ENCODE measurements at places on chromosomes 12 and 14.
A peak's percentile ranks its signal among the peaks of the same experiment; 100 is the strongest.

DNA sequence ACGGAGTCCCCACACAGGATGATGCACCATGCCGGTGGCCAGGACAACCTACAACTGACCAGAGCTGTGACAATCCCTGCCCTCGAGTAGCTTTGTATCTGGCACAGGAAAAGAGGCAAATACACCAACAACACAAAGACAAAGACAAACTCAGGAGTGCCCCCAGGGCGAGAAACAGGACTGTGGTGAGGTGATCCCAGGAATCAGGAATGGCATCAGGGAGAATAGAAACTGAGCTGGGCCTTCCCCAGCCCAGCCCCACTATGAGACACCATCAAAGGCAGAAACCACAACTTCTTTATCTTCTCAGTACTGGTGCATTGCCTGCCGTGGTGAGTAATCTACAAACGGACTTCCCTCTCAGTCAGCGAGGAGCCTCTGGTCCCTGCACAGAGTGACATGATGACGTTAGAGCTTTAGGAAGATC is 157.7 kb downstream of the TTC7B start:
- DNase-seq: no peak

- DNase-seq: no peak
Measured at GRCh38 chr14:91149462-91149861, 35.6 kb downstream of the DGLUCY start.

DNA sequence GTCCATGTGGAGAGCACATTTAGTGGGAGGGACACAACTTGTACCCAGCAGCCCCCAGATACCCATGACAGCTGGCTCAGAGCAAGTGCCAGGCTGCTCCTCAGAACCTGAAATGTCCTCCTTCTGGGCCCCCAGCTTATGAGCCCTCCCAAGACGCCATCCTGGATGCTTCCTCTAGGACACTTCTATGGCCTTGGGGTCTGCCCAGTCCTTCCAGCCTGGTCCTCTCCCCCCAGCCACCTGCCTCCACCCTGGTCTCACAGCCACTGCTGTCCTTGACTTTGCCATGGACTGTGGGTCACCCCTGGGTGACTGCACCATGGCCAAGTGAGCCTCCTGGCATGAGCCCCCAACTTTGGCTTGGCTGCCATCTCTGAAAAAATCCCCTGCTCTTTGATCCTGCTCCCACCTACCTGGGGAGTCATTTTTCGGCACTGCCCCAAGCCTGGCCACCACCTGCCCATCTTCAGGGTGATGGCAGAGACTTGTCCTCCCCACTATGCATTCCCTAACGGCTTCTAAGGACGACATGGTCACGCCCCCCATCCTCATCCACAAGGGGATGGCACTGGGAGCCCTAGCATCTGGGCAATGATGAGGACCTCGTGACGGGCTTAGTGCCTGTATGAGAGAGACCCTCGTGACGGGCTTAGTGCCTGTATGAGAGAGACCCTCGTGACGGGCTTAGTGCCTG is 323.7 kb downstream of the TMEM121 start:
- no peak for DNase-seq

DNA sequence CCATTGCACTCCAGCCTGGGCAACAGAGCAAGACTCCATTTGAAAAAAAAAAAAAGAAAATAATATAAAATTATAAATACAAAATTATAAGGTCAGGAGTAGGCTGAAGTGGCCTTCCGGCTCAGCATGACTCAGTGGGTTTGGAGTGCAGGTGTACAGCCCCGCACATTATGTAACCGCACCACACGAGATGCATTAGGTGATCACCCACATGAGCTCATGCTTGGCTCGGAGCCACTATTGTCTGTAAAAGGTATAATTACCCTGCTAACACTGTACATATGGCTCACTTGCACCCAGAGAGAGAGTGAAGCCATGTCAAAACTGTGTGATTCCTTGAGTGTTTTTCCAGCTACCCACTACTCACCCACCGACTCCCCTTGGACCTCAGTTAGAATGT is 557.0 kb downstream of the SLC6A15 start:
- DNase-seq: no peak

DNA sequence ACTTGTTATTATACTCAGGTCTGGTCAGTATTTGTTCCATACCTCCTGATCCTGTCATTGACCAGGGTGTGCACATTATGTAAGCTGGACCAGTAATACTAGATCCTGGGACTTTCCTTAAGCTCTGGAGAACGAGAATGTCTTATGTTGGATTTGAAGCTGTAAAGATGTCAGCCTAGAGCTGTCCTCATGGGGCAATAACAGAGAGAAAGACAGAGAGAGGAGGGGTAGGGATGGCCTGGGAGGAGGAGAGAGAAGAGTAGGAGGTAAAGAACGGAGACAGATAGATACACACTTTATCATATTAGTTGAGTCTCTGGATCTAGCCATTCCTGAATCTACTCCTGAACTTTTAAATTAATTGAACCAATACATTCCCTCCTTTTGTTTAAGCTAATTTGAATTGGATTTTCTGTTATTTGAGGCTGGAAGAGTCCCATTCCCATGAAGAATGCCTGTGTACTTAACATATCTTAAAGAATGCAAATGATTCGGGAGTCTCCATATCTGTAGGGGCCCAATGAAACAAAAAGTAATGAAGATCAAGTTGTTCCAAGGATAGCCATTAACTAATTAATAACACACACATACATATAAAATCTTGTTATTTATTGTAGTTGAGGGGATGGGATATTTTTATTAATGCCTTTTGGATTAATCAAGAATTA is 55.9 kb downstream of the PLEKHA5 start:
- no peak for DNase-seq

DNA sequence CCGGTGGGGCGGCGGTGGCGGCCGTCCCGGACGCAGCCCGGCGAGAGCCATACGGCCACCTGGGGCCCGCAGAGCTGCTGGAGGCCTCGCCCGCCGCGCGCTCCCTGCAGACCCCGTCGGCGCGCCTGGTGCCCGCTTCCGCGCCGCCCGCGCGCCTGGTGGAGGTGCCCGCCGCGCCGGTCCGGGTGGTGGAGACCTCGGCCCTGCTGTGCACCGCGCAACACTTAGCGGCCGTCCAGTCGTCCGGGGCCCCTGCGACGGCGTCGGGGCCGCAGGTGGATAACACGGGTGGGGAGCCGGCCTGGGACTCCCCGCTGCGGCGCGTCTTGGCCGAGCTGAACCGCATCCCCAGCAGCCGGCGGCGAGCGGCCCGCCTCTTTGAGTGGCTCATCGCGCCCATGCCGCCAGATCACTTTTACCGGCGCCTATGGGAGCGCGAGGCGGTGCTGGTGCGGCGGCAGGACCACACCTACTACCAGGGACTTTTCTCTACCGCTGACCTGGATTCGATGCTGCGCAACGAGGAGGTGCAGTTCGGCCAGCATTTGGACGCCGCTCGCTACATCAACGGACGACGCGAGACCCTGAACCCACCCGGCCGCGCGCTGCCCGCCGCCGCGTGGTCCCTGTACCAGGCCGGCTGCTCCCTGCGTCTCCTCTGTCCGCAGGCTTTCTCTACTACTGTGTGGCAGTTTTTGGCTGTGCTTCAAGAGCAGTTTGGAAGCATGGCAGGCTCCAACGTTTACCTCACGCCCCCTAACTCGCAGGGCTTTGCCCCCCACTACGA is 716 bp downstream of the RIOX1 start:
- peak; percentile 46 for DNase-seq

DNA sequence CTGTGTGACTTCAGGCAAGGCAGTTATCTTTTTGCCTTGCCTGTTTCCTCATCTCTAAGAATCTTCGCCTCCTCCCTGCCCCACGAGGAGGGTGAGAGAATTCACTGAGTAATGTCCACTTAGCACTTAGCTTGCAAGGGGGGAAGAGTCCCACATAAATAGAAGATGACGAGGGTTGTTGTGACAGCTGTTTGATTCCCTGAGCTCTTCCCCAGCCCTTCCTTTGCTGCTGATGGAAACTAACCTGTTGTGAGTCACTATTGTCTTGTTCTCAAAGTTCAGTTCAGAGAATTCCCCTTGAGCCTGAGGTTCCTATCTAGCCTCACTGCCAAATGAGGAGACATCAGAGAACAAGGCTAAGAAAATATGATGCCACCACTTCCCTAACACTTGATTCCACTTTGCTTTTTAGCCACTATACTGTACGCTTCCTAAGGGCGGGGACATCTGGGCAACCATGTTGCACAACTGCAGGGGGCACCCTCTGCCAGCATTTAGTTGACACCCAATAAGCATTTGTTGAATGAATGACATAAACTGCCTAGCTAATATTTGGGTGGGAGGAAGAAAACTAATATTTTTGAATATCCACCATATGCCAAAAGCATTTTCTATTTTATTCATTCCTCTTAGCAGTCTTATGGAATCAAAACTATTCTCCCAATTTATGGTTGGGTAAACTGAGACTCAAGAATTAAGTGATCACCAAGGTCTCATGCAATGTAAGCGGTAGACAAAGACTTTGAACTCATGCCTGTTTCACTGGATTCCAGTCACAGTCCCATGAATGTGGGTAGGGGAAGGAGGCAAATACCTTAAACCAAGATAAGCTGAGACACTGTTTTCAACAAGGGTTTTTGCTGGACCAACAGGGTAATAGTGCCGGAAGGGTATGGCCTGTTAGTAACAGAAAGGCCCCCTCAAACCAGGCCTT is 77.6 kb downstream of the ZFP36L1 start:
- no peak for DNase-seq

DNA sequence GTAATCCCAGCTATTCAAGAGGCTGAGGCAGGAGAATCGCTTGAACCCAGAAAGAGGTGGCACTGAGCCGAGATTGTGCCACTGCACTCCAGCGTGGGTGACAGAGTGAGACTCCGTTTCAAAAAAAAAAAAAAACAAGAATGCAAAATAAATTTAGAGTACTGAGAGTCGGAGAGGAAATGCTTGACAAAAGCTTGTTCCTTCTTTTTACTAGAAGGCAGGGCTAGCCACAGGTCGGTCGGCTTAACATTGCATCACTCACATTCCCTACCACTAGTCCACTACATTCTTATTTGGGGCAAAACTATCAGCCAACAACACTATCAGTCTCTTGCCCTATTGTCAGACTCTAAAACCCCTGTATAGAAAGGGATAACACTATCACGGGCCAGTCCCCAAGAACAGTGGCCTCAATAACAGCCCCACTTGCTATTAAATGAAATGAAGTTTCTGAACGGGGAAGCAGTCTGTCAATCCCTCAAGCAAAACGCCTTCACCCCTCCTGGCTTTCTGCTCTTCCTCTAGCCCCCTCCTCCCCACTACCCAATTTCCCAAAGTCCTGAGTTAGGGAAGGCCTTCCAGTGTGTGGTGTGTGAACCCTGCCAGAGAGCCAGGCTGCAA is 1.0 kb downstream of the RNF41 start:
- DNase-seq: no peak

- DNase-seq: no peak
Measured at GRCh38 chr14:56268039-56268438, 149.8 kb downstream of the PELI2 start.

DNA sequence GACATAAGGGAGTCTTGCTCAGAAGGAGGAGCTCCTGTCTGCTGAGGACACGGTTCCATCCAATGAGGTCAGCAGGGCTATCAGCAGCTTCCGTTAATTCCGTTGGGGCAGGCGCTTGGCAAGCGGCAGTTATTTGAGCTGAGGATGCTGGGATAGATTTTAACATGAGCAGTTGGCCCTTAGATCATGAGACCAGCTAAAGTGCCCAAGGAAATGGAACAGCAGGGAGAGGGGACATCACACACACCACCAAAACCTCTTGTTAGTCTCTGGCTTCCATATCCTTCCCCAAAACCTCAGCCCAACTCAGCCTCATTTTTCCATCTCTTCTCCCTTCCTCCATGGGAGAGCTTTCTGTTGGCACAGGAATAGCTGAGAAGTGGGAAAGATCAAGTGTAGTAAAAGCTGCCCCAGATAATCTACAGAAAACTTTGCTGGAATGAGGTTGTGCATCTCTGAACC is 138.7 kb upstream of the PZP start:
- no peak for DNase-seq

- no peak for DNase-seq
Measured at GRCh38 chr14:82366803-82367202, 833.1 kb upstream of the SEL1L start.

DNA sequence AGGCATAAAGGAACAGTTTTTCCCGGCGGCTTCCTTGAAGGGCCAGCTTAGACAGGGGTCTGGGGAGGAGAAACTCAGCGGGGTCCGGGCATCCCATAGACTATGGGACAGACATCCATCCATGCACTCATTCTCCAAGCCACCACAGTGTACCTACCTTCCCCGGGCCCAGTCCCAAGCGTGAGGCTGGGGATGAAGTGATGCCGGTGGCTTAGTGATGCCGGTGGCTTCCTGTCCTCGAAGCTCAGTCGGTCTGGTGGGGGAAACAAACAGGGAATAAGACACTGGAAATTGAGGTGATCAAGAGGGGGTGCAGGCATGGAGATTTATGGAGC is 421 bp downstream of the RTL1 start:
- DNase-seq: no peak

GRCh38 chr12:89263900-89264299 is 88.4 kb downstream of the DUSP6 start:
- no peak for DNase-seq

DNA sequence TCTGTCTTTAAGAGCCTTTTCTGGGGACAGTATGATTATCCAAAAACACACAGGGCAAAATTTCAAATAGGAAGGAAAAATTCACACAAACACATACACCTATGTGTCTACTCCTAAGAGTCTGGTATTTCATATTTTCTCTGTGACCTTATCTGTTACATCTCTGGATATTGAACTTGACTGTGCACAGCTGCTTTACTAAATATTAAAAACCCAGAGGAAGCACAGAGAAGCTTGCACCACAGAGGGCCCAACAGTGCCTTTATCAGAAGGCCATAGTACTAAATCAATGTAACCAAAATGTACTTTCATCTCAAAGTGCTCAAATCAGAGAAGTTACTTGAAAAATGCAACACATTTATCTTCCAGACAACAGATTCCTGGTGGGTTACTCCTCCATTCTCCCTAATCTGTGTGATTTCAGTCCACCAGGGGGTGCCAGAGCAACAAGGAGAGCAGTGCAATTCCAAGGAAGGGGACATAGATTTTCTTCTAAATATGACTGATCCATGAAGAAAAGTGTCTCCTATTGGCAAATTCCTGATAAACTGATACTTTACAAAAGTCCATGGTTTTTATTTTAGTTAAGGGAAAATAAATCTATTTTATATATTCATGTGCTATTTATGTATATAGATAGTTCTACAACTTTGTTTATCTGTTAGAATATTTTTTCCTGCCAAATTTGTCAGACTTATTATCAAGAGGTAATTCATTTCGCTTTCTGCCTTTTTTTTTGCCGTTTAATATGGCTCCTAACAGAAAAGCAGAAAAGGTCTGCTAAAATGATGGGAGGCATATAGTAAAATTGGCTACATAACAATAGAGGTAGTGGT is 617.6 kb downstream of the LRFN5 start:
- no peak for DNase-seq

DNA sequence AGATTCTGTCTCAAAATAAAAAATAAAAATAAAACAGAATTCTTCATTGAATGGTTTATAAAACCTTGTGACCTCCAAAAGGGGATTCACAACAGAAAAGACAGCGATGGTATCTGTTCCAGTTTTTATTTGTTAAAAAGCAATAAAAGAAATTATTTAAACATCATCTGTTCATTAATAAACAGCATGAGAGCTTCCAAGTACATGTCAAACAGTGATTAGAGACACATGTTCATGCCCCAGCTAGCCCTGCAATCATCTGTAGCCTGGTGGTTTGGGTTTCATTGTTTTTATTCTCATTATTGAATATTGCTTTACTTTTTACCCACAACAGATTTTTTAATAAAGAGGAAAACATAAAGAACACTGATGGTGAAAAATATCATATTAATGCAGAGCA is 173.3 kb downstream of the ANO2 start:
- no peak for DNase-seq

Measured in stimulated activated CD4-positive, alpha-beta T cell treated with anti-CD3 and anti-CD28 coated beads, Interleukin-1b, Interleukin-23, amount 100 ng/mL, for 4 hours (primary cell).